ENCODE measurements at places on chromosomes 3 and 15. TPM values are rescaled to one million over a fixed set of nuclear protein-coding genes. Genes with fewer than 3 reads are reported as not detected.

GRCh38 chr15:60396560-60396957 is 1.2 kb downstream of the ANXA2 start:
- H3K4me1 ChIP-seq, result peaks cover 36% of the 10 kb centered on the region
- no peaks in the 10 kb centered on the region for H3K27me3 ChIP-seq
- peak overlapping the region; percentile 97 for H3K4me3 ChIP-seq

- DNase-seq, result no peak
- no peaks in the 10 kb centered on the region for H3K36me3 ChIP-seq
- no peak overlapping the region for H3K4me3 ChIP-seq
- no peak overlapping the region for H3K27ac ChIP-seq
Measured at GRCh38 chr15:69114331-69114928, 46.0 kb upstream of the GLCE start.

GREM1 gene
- 0.42 TPM for total RNA-seq

DNA sequence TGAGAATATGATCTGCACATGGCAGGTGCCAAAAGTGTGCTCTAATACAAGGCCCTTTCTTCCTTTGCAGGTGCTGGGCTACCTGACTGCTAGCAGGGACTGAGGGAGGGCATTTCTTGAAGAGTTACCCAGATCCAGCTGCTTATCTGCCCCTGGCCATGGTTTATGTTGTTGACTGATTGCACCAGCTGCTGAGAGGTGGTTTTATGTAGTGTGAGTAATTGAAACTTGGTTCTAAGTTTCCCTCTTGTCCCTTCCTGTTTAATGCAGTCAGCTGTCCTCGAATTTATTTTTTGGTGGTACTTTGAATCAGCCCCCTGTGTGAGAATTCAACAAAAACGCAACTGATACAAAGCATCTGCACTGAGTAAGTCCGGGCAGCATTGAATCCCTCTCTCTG is 288.3 kb upstream of the C2CD4B start:
- no peak for DNase-seq
- H3K27ac ChIP-seq, result peak overlapping the region; percentile 86
- no peaks in the 10 kb centered on the region for H3K36me3 ChIP-seq
- no peaks in the 10 kb centered on the region for H3K27me3 ChIP-seq
- peaks cover 92% of the 10 kb centered on the region for H3K4me1 ChIP-seq

GRCh38 chr3:13879946-13880810 is at the start of gene WNT7A:
Gene WNT7A (minus strand): TSS chr3:13880071. CDS start chr3:13879816, 255 bp downstream.
- H3K4me1 ChIP-seq, result peaks cover 4% of the 10 kb centered on the region
- no peaks in the 10 kb centered on the region for H3K36me3 ChIP-seq
- H3K4me3 ChIP-seq, result peak within 1 kb of the TSS; percentile 63
- H3K27ac ChIP-seq, result no peak within 1 kb of the TSS

DNA sequence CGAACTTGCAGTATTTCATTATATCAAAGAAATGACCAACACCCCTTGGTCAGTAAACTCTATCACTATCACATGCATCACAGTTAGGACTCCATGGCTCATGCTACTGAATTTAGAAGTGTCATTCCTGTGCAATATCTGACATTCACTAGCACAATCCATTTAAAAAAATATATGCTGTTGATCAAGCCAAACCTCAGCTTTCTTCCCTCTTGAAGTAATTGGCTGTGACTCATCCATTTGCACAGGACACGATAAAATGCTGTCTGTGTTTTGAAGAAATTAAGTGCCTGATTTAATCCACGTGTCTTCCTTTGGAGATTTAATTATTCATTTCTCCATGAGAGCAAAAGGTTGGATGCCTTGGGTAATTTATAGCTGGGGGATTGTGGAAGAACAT is 38.9 kb downstream of the CPNE4 start:
- no peak for DNase-seq
- no peaks in the 10 kb centered on the region for H3K27me3 ChIP-seq
- no peaks in the 10 kb centered on the region for H3K4me1 ChIP-seq

- H3K27ac ChIP-seq, result no peak overlapping the region
- no peaks in the 10 kb centered on the region for H3K27me3 ChIP-seq
- H3K36me3 ChIP-seq, result no peaks in the 10 kb centered on the region
- no peak for DNase-seq
- H3K4me1 ChIP-seq, result no peaks in the 10 kb centered on the region
Measured at GRCh38 chr3:13590841-13591520, 42.1 kb downstream of the FBLN2 start.

- H3K36me3 ChIP-seq, result peaks cover 18% of the 10 kb centered on the region
- H3K4me3 ChIP-seq, result peak overlapping the region; percentile 92
- no peak for DNase-seq
- H3K27me3 ChIP-seq, result no peaks in the 10 kb centered on the region
- peaks cover 7% of the 10 kb centered on the region for H3K4me1 ChIP-seq
- H3K27ac ChIP-seq, result peak overlapping the region; percentile 83
Measured at GRCh38 chr3:33096093-33096868, 665 bp downstream of the GLB1 start.

DNA sequence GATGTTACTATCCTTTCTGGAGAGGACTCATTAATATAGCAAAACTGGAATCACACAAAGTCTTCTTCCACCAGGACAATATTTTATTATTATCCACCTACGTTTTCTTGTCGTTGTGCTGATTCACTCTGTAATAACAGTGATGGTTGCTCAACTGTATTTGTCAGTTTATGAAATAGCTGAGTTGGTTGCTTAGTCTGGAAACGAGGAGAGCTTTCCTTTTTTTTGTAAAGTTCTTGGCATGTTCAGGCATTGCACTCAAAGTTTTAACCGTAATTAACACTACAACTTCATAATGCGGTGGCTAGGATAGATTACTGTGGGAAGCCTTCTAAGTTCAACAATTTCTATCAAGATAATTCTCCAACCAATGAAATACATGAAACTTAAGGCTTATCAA is 131.2 kb downstream of the RAP2B start:
- no peaks in the 10 kb centered on the region for H3K36me3 ChIP-seq
- H3K4me1 ChIP-seq, result peaks cover 7% of the 10 kb centered on the region
- no peak overlapping the region for H3K27ac ChIP-seq
- no peak for DNase-seq
- H3K27me3 ChIP-seq, result no peaks in the 10 kb centered on the region

All from thoracic aorta (tissue), 2 donors.